Mesothelial cell of epicardium (in vitro differentiated cells): ENCODE measurements at places on chromosomes 5 and 9.

GRCh38 chr9:135048046-135048757 is 39.3 kb upstream of the OLFM1 start:
- DNase-seq = peak; percentile 29

- no peak for DNase-seq
These were observed 21.8 kb downstream of the TNIP1 start for GRCh38 chr5:151058891-151059489.

DNA sequence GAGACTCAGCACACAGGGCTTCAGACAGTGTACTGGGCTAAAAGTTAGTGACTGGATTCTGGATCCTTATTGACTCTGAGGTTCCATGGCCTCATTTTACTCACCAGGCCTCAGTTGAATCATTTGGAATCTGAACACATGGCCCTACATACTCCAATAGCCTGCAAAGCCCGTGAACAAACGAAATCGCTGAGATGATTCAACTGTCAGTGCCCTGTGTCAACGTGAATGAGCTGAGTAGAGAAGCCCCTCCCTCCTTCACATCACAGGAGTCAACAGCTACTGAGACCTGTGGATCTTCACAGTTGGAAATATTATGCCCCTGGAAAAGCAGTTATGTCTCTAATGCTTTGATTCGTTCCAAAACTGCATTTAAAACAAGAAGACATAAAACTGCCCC is 429.3 kb downstream of the GADD45G start:
- no peak for DNase-seq

GRCh38 chr5:93675460-93676450 is 65.6 kb downstream of the POU5F2 start:
- DNase-seq = no peak

- DNase-seq = no peak
These were observed 20.7 kb downstream of the KIF2A start for GRCh38 chr5:62326702-62327101.

DNA sequence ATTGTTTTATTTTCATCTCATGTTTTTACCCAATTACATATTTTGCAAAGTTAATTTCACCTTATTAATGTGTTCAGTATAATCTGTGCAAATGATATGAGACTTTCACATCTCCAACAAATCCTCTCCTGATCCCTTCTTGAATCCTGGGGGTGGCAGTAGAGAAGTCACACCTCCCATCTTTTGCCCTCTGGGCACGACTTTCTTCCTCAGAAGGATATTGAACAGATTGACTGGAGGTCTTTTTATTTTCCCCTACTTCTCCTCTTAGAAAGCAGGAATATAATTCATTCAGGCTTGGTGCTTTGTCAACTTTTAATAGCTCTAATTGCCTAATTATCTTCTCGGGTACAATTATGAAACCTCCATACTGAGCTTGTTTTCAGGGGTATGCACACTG is 1037.1 kb upstream of the NUDT12 start:
- no peak for DNase-seq

- peak; percentile 24 for DNase-seq
These were observed 30.7 kb downstream of the RAI14 start for GRCh38 chr5:34686762-34687268.

DNA sequence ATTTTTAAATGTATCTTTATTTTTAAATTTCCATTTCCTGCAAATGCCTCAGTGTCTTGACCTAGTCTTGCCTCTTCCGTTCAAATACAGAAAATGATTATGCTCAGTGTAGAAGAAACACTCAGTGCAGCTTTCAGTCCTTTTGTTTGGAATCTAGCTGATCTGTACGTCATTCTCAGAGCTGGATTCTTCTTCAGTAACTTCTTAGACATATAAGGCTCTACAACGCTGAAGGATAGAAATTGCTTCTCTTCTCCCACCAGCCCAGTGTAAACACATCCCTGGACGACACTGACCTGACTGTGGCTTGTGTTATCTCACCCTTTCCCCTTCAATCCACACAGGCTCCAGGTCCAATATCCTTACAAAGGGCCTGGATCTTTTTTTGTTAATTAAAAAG is 3.2 kb upstream of the ALDH1B1 start:
- no peak for DNase-seq

- no peak for DNase-seq
These were observed 22.0 kb upstream of the MAPK9 start for GRCh38 chr5:180313677-180314505.

- DNase-seq = no peak
These were observed 62.6 kb downstream of the CFAP77 start for GRCh38 chr9:132472599-132472998.

- peak; percentile 79 for DNase-seq
These were observed at the start of gene ZNF483 for GRCh38 chr9:111525056-111525977. Gene ZNF483, plus strand, starts transcription at chr9:111525179. Its CDS starts 2,217 bp downstream, at chr9:111527396.

- no peak for DNase-seq
These were observed 208.0 kb upstream of the ANKRD55 start for GRCh38 chr5:56440871-56441740.

GRCh38 chr5:109844695-109845094 is 155.0 kb downstream of the MAN2A1 start:
- DNase-seq = no peak

GRCh38 chr9:129910628-129911567 is 75.6 kb downstream of the USP20 start:
- no peak for DNase-seq

DNA sequence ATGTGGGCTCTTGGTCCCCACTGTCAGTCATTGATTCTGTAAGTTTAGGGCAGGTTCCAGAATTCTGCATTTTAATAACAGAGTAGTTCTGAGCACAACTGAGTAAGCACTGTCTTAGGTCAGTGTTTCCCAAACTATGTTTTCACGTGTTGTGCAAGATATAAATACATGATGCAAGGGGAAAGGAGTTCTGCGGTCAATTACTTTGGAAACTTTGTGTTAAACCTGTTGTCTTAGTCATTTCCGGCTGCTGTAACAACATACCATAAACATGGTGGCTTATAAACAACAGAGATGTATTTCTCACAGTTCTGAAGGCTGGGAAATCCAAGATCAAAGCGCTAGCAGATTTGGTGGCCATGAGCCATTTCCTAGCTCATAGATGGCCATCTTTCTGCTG is 69.8 kb downstream of the EQTN start:
- no peak for DNase-seq

GRCh38 chr9:123450098-123450770 is 94.2 kb downstream of the CRB2 start:
- DNase-seq = no peak

- peak; percentile 48 for DNase-seq
These were observed 545 bp downstream of the CDKN2B-AS1 start for GRCh38 chr9:21995006-21995665.

- no peak for DNase-seq
These were observed 15.3 kb downstream of the TNFAIP8 start for GRCh38 chr5:119371146-119371545.

- DNase-seq = no peak
These were observed 74.9 kb upstream of the CER1 start for GRCh38 chr9:14797435-14797834.

DNA sequence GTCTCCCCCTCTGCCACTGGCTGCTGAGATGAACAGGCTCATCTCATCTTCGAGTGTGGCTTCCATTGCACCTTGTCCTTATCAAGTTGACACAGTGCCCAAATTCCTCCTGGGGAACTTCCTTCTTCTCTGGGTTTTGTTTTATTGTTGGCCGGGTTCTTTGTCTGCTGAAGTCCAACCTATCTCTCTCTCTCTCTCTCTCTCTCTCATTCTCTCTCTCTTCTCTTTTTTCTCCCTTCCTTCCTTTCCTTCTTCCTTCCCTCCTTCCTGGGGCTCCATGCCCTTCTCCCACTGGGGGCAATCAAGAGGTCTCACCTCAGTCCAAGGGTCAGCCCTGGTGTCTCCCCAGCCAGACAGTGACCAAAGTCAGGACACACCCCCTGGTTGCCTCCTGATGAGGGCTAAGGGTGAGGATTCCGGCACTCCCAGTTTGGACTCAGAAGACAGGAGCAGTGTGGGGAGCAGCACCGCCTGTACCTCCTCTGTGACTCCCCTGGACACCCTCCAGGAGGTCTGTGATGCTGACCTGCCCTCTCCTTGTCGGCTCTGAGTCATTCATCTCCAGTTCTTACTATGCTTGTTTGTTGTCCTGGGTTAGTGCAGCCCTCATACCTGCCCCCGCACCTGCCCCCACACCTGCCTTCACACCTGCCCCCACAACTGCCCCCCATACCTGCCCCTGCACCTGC is 30.7 kb downstream of the KCNT1 start:
- no peak for DNase-seq

DNA sequence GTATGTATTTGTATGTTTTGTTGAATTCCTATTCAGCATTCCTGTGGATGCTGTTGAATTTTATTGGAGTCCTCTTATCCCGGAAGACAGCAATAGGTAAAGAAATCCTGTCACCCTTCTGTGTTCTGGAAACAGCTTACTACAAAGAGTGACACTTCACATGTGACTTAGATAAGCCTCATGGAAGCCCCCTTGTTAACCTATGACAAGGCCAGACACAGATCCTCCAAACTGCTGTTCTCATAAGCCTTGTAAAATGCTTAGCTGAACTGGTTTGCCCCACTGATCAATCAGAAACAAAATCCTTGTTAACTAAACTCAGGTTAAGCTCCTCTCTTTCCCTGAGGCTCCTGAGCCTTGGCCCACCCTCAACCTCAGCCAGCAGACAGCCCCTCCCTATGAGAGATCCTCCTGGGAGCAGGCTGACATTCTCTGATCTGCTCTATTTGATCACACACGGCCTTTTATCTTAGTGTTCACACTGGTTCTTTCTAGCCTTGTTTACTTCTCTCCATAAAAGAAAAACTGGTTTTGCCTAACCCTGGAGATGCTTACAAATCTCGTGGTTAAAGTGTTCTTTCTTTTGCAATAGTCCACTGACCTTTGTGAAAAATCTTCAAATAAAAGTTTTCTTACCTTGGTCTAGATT is 29.4 kb upstream of the ATP6V1G1 start:
- no peak for DNase-seq

DNA sequence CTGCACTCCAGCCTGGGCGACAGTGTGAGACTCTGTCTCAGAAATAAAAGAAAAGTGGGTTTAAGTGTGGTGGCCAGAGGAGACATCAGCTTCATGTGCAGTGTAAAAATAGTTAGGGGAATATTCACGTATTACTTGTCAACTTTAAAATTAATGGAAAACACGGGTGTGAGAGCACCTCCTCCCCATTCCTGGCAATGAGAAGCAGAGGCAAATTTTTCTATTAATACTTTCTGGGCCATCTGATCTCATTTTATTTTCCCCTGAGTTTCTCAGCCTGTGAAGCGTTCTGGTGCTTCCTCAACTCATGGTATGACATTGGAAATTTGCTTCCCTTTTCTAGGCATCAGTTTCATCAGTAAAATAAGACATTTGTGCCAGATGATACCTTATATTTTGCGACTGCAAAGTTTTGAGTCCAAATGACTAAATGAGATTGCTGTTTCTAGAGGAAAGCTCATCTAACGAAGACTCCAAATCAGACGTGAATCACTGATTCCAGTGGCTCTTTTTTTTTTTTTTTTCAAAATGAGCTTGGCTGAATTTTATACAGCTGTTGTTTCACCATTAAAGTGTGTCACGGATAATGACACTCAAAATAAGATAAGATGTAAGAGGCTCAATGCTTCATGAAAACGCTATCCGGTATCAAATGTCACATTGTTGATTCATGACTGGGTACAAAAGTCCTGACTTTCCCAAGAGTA is 104.6 kb downstream of the MSX2 start:
- no peak for DNase-seq

DNA sequence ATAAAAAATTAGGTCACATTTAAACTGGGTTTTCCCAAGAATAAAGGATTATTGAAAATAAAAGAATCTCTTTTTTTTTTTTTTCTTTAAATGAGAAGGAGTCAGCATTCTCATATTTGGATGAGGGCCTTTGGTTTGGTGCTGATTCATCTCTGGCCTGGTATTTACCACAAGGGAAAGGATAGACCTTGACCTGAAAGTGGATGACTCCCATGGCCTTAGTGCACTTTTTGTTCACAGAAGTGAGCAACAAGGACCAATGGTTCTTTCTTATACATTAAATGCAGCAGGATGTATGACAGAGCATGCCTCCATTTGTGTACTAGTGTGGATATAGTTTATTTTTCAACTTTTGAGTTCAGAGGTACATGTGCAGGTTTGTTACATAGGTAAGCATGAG is 6.9 kb downstream of the YTHDC2 start:
- DNase-seq = no peak

GRCh38 chr9:106846857-106847256 is 16.1 kb upstream of the ZNF462 start:
- no peak for DNase-seq

- no peak for DNase-seq
These were observed 106.3 kb upstream of the SPOCK1 start for GRCh38 chr5:137605411-137605810.

- no peak for DNase-seq
These were observed 123.3 kb downstream of the PHF2 start for GRCh38 chr9:93699650-93700049.

DNA sequence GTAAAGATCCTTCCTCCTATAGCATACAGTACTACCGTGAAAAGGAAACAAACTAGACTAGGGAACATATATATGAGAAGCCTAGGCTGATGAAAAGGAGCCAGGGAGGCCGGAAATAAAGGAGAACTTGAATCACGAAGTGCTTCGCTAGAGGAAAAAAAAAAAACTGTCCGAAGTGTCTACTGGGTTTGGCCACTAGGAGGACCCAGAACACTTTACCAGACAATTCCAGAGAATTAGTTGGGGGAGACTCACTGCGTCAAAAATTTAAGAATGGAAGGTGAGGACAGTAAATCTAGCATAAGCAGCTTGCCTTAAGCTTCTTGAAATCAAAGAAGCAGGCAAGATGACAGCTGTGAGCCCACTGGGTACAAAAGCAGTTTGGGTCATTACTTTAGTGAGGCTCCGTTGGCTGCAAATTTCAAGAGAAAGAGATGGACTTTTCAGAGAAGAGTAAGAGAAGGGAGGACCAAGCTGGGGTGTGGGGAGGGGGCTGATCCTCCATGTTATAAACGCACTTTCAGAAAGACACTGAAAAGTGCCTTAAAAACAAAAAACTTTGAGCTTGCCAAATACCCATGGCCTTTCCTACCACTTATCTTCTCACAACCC is 47.4 kb downstream of the P4HA2 start:
- DNase-seq = no peak

DNA sequence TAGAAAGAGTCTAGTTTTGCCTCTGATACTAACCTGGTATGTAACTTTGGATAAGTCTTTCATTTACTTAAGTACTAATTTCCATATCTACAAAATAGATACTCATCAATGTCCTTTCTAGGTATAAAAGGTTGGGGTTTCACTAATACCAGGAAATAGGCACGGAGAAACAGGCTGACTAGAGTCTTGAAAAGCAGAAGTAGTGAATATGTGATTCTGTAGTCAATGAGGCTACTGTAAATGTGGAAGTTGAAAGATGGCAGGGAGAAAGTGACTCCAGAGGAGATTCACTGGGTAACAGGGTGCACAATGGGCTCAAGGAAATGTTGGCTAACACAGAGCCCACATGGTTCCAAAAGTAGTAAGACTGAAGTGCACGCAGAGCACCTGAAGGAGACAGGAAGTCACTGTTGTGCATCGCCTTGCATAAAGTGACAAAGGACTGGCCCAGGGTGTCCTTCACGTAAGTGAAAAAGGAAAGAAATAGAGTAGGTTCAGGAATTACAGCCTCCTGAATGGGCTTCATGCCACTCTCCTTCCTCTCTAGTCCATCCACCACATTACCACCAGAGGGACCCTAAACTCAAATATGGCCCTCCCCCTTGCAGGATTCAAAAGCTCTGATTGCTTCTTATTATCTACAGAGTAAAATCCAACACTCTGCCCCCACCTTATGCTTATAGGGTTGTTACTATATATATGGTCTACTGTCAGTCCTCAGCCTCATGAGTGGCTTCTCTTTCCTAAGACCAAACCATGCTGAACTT is 288.0 kb upstream of the SMARCA2 start:
- DNase-seq = no peak

- no peak for DNase-seq
These were observed at the start of gene RANBP3L for GRCh38 chr5:36301858-36302603. Gene RANBP3L, minus strand, starts transcription at chr5:36301902. Its CDS starts 486 bp downstream, at chr5:36301416.

- no peak for DNase-seq
These were observed 8.9 kb downstream of the PRRT1B start for GRCh38 chr9:131554087-131554842.
